DMS 273 treated with DMSO at 0.1 percent for 48 hours (cell line): ENCODE measurements at places on chromosomes 2 and 18.

- no peak for DNase-seq
These were observed 125.6 kb downstream of the GRB14 start for GRCh38 chr2:164495491-164496223.

DNA sequence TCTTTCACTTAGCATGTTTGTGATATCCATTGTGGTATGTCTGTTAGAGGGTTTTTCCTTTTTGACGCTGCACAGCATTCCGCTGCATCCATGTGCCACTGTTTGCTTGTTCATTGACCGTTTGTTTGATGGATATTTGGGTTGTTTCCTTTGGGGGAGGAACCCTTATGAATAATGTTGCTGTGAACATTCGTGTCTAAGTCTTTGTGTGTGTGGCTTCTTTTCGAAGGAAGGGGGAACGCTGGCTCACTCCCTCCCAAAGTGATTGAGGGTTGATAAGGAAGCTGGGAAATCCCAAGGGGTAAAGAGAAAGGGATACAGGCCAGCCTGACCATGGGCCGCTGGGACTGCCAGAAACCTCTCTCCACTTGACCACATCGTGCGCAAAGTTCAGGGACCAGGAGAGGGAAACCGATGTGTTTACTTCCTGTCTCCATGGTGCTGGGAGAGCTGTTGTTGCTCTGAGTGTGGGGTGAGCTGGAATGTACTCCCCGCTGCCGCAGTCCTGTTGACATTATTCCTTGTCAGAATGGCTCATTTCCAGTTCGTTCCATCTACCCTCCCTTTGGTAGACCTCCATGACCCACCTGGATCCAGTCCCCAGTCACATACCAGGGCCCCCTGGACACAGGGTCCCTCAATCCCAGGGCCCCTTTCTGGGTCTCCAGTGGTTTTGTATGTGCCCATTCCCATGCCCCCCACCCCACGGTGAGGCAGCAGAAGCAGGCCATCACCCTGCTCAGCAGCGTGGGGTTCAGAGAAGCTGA, 39.6 kb downstream of the HS1BP3 start:
- DNase-seq: no peak

- no peak for DNase-seq
These were observed 111.0 kb upstream of the LINC00305 start for GRCh38 chr18:64259871-64260270.

DNA sequence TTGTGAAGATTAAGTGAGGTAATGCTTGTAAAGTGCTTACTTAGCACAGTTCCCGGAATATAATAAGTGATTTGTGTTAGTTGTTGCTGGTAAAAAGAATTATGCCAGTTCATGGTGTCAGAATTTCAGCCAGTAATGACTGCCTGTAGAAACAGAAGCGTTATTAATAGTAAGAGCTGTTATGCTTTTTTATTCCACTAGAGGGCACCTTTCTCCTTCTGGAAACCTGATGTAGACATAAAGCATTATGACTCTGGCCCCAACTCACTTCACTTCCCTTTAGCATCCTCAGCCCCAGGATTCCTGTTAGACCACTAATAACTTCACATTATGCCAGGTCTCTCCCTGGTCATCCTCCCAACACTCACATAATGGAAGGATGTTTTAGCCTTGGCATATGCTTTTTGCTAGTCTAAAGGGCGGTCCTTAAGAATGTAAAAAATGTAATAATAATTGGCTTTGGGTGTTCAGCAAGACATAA, 34.9 kb downstream of the C18orf54 start:
- peak; percentile 20 for DNase-seq

- DNase-seq: no peak
These were observed 12.3 kb downstream of the PDCD1 start for GRCh38 chr2:241846406-241846805.

DNA sequence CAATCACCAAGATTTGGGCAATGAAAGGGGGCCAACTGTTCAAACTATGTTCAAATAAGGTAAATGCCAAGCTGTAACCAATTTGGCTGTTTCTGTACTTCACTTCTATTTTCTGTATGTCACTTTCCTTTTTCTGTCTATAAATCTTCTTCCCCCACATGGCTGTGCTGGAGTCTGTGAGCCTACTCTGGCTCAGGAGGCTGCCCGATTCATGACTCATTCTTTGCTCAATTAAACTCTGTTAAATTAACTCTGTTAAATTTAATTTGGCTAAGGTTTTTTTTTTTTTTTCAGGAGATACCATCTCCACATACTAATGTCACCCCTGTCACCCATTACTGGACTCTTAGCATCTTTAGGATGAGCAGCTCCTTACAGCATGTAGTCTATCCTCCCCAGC, 178.8 kb upstream of the TWIST2 start:
- no peak for DNase-seq

DNA sequence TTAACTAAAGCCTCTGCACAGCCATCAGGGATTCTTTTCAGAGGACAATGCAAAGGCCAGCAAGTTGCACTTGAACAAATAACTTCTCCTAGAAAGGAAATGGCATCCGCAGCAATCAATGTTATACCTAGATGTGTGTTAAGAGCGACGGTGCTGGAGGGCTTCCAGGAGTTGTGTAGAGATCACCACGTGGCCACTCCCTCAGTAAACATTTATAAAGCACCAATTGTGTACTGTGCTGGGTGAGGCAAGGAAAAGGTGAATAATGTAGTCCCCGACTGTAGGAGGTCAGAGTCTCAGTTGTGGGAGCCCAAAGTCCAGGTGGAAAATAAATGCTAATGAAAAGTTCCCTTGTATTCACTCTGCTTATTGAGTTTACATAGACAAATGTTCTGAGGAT, 135.0 kb downstream of the ALK start:
- no peak for DNase-seq

- no peak for DNase-seq
These were observed 52.0 kb upstream of the UBXN4 start for GRCh38 chr2:135689679-135690078.

GRCh38 chr2:160347269-160347863, 146.2 kb downstream of the RBMS1 start:
- no peak for DNase-seq

DNA sequence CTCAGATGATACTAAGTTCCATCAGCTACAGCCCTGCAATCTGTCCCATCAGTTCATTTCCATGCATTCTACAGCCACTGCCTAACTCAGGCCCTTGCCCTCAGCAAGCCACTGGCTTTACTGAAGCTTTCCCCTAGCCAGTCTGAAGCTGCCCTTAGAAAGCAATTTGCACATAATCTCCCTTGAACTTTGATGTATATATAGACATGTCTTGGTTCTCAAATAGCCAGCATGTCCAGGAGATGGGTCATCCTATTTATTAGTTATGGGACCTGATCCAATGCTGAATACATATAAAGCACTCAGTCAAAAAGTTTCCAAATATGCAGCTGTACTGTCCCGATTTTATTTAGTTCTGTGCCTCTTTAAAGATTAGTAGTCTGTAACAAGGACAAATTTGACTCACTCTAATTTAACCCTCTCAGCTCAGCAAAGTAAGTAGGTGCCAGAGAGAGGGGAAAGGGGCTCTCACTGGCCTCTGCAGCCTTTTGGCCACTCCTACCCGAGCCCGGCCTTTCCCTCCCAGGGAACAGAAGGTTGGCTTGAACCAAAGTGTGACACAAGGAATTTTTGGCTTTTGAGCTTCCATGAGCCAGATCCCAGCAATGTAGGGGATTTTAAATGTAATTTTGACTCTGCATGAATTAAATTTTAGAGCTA, 70.7 kb downstream of the CCDC93 start:
- DNase-seq: no peak

- no peak for DNase-seq
These were observed 604.7 kb downstream of the CBLN2 start for GRCh38 chr18:71939483-71939882.

DNA sequence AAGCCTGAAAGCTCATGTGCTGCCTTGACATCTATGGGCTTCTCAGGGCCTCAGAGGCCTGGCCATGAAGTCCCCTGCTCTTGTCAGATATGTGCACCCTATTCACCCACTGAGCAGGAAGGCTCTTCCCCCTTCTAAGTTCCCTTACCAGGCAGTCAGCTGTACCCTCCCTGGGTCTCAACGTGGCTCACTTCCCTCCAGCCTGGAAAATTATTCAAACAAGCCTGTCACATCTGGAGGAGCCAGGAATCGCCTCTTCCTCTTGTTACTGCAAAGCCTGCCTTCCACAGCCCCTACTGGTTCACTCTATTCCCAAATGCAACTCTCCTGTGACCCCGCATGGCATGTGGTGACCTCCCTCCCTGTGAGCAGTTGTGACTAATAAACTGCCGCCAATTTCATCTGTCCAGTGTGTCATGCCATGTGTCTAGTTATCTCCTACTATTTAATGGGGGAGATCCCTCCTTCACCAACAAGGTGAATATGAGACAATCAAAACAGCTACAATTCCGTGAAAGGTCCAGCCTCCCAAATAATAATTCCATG, 8.4 kb upstream of the SERPINB8 start:
- DNase-seq: no peak

DNA sequence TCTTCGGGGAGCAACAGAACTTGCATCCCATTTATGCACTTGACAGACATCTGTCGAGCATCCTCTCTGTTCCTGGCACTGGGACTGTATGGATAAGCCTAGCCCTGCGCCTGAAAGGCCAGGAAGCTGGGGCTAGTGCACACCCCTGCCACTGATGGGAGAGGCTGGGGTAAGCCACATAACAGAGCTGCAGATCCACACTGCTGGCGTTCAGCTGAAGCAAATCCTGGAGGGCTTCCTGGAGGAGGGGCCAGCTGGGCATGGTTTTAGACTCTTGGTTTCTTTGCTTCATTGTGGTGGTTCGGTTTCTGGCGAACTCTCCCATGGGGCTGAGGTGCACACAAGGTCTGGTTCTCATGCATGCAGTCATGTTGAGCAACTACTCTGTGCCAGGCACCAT, 45.5 kb upstream of the FOSL2 start:
- DNase-seq: no peak
